ENCODE measurements at places on chromosomes 4 and X.

DNA sequence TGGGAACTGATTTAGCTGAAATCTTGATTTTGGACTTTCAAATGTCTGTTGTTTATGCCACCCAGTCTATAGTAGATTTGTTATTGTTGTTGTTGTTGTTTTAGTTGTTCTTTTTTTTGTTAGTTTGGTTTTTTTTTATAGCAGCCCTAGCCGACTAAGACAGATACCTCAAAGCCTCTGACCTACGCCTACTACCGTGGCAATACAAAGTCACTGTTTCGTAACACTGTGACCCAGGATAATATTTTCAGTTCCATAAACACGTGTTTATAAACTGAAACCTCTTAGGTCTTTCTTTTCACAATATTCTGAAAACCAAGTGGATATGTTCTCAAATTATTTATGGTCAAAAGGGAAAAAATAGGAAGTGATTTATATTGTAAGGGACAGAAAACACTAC, 32.8 kb downstream of the VCX2 start:
- DNase-seq: no peak
- no peaks in the 10 kb centered on the region for H3K4me1 ChIP-seq
- H3K36me3 ChIP-seq: peaks cover 9% of the 10 kb centered on the region
- H3K27me3 ChIP-seq: no peaks in the 10 kb centered on the region
- no peak overlapping the region for H3K27ac ChIP-seq

DNA sequence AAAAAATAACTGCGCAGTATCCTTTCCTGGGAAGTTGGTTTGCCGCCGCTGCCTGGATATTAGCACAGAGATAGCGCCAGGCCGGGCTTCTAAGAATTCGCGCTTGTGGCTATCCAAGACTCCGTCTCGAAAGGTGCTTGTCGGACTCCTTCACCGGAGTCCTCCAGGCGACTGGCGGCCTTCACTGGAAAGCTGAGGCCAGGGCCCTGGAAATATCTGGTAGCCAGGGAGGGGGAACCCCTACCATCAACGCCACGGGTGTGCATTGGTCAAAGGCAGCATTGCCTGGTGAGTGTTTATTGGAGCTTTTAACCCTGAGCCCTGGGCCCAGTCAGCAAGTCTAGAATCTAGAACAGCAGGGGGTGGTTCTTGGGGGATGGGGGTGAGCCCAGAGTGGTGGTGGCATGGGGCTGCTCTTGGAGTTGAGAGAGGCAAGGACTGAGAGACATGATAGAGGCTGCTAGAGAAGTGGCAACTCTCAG, 577 bp upstream of the PIM2 start:
- peaks cover 23% of the 10 kb centered on the region for H3K36me3 ChIP-seq
- H3K27ac ChIP-seq: peak overlapping the region; percentile 94

GRCh38 chr4:120132935-120133334, 66.3 kb upstream of the MAD2L1 start:
- H3K4me1 ChIP-seq: no peaks in the 10 kb centered on the region
- no peak overlapping the region for H3K27ac ChIP-seq
- no peak for DNase-seq
- peaks cover 4% of the 10 kb centered on the region for H3K27me3 ChIP-seq

DNA sequence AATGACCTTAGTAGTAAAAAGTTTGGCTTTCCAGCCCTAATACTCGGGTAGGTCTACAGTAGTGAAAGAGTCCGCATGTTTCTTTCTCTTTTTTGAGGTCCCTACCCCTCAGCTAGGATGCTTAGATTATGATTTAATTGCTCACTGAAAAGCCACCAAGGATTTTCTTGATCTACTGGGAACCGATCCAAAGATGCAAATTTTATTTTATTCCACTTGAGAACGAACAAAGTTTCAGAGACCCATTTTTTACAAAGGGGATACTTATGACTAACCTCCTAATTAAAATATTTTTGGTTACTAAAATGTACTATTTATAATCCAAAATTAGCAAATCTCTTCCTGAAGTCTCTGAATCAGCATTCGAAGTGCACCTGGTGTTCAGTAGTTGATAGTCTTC, 14.3 kb upstream of the PDHA2 start:
- no peaks in the 10 kb centered on the region for H3K27me3 ChIP-seq
- DNase-seq: no peak
- no peak overlapping the region for H3K27ac ChIP-seq
- no peaks in the 10 kb centered on the region for H3K36me3 ChIP-seq
- no peak overlapping the region for H3K4me3 ChIP-seq
- no peaks in the 10 kb centered on the region for H3K4me1 ChIP-seq

GRCh38 chr4:2257361-2258081, 4.4 kb downstream of the MXD4 start:
- H3K4me3 ChIP-seq: no peak overlapping the region
- no peaks in the 10 kb centered on the region for H3K27me3 ChIP-seq
- peaks cover 13% of the 10 kb centered on the region for H3K4me1 ChIP-seq
- DNase-seq: no peak
- H3K27ac ChIP-seq: no peak overlapping the region
- no peaks in the 10 kb centered on the region for H3K36me3 ChIP-seq

- DNase-seq: no peak
- H3K36me3 ChIP-seq: no peaks in the 10 kb centered on the region
- H3K4me3 ChIP-seq: no peak overlapping the region
- no peaks in the 10 kb centered on the region for H3K4me1 ChIP-seq
Measured at GRCh38 chr4:12729384-12729783, 754.8 kb downstream of the RAB28 start.

DNA sequence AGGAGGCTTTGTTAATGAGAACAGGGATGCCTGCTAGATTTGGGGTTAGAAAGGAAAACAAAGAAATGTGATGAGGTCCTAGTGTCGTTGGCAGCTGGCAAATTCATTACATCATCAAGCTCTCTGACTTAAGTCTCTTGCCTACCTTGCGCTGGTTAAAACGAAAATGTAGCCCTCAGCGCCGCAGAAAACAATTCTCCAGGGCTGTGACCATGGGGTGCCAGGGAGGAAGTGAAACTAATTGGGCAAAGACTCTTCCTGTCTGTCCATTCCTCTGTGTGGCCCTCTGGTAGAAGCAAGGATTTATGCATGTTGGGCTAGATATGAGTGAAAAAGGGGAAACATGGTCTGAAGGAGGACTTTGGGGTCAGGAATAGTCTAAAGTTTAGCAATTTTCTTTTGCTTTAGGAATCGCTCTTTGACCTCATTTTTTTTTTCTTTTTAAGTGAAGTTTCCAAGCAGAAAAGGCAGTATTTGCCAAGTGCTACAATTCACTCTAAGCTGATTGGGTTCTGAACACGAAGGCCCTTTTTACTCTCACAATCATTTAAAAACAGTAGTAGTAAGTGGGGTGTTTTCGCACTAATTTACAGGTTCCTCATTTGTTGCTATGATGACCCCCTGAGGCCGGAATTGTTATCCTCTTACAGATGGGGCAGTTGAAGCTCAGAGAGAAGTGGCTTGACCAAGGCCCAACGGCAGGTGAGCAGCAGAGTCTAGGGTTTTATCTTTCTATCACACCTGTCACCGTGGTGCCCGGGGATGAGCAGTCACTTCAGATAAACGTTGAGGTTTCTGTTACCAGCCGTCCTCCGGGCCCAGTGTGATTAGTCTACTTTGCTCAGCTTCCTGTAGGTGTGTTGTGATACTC, 27.3 kb upstream of the CHRNA9 start:
- peak overlapping the region; percentile 86 for H3K4me3 ChIP-seq
- DNase-seq: peak; percentile 91
- H3K27me3 ChIP-seq: no peaks in the 10 kb centered on the region
- H3K36me3 ChIP-seq: peaks cover 3% of the 10 kb centered on the region
- H3K27ac ChIP-seq: peak overlapping the region; percentile 97

DNA sequence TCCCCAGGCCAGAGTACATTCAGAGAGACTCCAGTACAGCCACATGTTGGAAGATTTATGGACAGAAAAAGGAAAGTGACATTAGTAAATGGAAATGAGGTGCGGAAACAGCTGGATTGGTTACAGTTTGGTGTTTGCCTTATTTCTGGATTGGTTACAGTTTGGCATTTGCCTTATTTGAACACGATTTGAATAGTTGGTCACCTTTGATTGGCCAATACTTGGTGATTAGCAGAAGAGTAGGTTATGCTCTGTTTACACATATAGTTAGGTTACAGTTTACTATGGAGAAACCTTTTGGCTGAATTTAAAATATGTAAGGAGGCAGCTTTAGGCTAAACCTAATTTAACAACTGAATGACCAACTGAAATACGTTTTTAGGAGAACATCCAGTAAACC, 173.7 kb downstream of the AASDH start:
- no peaks in the 10 kb centered on the region for H3K27me3 ChIP-seq
- no peaks in the 10 kb centered on the region for H3K4me1 ChIP-seq
- H3K27ac ChIP-seq: no peak overlapping the region
- H3K36me3 ChIP-seq: peaks cover 14% of the 10 kb centered on the region
- no peak for DNase-seq
- no peak overlapping the region for H3K4me3 ChIP-seq
